ENCODE measurements at places on chromosomes 7 and 10.

GRCh38 chr10:72846238-72846637, 47.3 kb upstream of the OIT3 start:
- no peak for DNase-seq

- DNase-seq: peak; percentile 63
These were observed 645 bp downstream of the SLC26A4 start for GRCh38 chr7:107661081-107661864.

DNA sequence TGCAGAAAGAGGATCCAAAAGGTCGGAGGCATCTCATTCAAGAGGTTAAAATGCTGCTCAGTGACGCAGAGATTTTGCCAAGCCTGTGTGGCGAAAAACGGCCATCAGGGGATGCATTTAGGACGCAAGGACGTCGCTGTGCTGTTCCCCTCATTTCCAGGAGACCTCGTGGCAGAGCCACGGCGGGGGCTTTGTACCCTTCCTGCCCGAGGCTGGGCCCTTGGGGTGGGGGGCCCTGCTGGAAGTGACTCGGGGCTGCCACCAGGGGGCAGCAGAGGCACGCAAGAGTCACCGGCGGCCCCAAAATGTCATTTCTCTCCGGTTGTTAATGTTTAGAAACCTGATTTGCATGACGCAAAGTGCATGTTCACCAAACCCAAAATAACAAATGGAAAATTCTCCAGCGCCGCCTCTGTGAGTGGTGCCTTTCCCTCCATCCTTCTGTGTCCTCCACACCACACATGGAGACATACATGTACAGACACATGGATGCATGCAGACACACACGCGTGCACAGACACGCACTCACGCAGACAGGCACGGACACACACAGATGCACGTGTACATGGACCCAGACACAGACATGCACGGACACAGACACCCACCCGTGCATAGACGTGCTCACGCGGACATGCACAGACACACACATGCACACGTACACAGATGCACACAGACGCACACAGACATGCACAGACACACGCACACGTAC, 51.0 kb upstream of the NKX6-2 start:
- peak; percentile 13 for DNase-seq

GRCh38 chr10:129331207-129331838, 135.7 kb upstream of the MGMT start:
- DNase-seq: no peak

- DNase-seq: no peak
These were observed 160.0 kb downstream of the SLIT1 start for GRCh38 chr10:97025613-97026242.

GRCh38 chr7:105493923-105494315, 28.2 kb downstream of the PUS7 start:
- no peak for DNase-seq

All from NCI-H1105 (cell line).